Stimulated activated CD8-positive, alpha-beta memory T cell treated with anti-CD3 and anti-CD28 coated beads, Interleukin-2, amount 100 ng/mL, for 1 hour (primary cell): ENCODE measurements at places on chromosomes 5 and 9.

DNA sequence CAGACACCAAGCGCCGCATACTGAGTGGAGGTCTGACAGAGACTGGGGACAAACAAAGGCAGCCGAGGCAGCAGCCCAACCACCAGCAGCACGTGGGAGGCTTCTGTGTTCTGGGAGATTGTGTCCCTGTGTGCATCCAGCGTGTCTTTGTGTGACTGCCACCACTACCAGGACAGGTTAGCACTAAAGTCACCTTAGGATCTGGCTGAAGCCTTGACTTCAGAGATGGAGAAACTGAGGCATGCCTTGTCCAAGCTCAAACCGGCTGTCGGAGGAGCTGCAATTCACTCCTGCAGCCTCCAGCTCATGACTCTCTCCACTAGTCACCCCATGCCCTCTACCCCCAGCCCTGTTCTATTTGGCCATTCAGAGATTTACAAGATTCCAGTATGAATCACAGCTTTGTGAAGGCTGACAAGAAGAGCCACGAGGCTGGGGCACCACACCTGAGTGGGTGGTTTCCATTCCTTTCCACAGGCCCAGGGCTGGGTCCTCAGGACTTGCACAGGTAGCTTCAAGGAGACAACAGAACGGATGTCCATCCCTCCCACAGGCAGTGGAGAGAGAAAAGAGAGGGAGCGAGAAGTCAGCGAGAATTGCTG, 69.3 kb downstream of the SHB start:
- DNase-seq = no peak

DNA sequence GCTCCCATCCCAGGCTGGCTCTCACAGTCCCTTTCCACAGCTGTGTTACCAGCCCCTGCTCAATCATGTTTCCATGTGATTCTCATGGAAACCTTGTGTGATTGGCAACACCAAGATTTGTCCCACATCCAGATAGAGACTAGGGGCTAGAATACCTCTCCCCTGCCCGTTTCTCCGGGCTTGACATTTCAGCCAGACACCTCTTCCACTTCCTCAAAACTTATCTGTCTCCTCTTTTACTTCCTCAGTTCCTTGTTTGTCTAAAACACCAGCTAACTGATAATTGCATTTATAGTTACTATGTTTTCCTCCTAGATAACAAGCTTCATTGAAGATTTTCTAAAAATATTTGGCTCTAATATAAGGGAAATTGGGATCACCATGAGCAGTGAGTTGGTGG, 16.6 kb upstream of the KCNMB1 start:
- DNase-seq = no peak

- no peak for DNase-seq
These were observed 26.0 kb downstream of the JAKMIP2 start for GRCh38 chr5:147756566-147756965.

- DNase-seq = peak; percentile 48
These were observed 49.0 kb downstream of the PSD2 start for GRCh38 chr5:139844472-139845145.
